ENCODE measurements at places on chromosomes 11 and 22.

DNA sequence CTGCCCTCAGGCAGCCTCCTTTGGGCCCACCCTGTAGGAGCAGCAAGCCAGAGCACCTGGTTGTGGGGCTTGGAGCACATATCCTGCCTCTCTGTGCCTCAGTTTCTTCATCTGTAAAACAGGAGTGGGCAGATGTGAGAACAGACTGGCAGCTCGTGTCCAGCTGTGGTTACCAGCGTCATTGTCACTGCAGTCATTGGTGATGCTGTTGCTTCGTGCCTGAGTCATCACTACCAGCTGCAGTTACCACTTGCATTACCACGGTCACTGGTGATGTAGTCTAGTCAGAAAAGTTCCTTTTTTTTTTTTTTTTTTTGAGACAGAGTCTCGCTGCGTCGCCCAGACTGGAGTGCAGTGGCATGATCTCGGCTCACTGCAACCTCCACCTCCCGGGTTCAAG is 20.4 kb downstream of the RSPH14 start:
- no peak for DNase-seq

GRCh38 chr11:106625566-106625965 is 392.7 kb downstream of the GUCY1A2 start:
- no peak for DNase-seq

DNA sequence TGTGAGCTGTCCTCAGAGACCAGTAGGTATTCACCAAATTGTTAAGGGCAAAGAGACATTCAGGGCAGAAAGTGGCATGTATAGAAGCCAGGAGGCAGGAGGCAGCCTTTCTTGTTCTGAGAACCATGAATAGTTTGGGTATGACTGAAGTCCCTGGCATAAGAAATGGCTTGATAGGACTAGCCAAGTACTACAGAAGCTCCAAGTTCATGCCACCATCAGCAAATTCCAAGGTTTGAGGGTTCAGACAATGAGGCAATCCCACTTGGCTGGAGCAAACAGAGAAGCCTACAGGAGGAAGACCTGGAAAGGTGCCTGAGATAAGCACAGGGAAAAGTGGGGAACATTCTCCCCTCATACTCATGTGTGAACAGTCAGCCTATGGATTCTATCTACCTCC is 25.8 kb downstream of the XRRA1 start:
- DNase-seq: no peak

DNA sequence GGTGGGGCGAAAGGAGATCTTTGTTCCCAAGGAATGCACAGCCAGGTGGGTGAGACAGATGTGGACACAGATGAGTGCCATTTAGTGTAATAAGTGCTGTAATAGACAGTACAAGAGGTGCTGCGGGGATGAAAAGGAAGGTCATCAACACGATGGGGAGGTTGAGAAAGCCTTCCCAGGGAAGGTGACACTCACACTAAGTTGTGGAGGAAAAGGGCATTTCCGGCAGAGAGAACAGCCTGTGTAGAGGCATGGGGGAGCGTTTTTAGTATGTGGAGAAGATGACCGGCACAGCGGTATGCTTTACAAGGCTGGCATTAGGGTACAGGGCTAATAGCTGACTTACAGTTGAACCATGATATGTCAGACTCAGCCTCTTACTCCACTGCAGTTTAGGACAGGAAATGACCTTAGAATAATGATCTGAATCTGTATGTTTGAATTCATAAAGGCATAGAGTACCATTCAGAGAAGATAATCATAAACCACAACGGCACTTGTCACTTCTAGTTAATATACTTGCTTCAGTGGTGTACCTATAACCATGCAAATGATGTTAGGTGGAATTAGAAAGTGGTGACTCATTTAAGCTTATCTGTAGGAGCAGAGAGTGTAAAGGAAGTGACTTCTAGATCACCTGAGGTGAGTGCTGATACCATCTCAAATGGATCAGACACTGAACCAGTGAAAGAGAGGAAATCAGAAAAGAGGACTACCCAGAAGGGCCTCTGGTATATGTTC is 60.6 kb downstream of the FAM83F start:
- DNase-seq: no peak

DNA sequence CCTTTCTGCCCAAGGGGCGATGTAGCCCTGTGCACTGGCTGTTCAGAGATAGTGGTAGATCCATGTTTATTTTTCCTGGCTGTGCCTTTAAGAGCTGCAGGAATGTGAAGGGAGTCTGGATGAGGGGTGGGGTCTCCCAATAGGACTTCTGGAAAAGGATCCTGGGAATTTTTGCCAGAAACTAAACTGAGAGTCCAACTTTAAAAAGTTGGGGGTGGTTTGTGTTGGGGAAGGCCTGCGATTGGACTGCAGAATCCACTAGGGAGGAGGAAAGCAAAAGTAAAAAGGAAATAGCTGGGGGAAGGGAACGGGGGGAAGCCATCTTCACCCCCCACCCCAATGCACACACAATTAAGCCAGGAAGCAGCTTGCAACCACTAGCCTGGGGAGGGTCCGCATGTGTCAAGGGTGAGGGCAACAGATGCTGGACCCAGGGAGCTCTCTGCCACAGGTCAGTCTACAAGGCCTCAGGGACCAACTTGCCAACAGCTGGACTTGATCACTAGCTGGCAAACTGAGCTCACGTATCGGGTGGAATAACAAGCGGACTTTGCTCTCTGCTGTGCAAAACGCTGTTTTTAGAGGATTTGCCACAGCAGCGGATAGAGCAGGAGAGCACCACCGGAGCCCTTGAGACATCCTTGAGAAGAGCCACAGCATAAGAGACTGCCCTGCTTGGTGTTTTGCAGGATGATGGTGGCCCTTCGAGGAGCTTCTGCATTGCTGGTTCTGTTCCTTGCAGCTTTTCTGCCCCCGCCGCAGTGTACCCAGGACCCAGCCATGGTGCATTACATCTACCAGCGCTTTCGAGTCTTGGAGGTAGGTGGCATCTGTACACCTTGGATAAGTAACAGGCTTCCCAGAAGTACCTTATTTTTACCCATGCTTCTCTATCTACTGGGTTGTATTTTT is at the start of gene OLFML1:
Gene OLFML1, plus strand, starts transcription at position 321 of the 912 bp plus-strand sequence. Its CDS starts 370 bp downstream, at position 691.
- DNase-seq: no peak

DNA sequence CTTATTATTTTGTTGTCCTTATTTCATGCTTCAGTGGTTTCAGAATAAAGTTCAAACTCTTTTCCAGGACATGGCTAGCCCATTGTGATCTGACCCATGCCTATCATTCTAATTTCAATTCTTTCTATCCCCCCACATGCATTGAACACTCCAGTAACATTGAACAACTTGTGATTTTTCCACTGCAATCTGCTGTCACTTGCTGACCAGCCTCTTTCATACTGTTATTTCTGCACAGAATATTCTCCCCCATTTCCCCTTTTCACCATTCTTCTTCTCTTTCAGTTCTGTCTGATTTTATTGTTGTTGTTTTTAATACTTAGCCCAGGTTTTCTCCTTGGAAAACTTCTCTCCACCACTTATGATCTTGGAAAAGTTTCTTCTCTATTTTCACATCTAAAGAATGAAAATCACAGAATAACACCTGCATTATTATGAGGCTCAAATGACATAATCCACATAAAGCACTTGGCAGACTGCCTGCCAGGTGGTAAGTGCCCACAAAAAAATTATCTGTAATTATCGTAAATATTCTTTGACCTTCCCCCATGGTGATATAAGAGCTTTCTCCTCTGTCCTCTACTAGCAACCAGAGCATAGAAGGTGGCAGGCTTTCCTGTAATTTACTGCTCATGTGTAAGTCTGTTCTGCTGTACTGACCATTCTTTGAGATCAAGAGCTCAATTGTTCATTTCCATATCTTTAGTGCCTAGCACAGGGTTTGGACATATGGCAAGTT is 51.9 kb upstream of the EED start:
- no peak for DNase-seq

All from AG04450 (cell line).